Cortex of kidney (tissue), 1 donor: ENCODE measurements at places on chromosomes 2 and 18.

GRCh38 chr2:42340045-42340937, 20.7 kb downstream of the COX7A2L start:
- no peak for DNase-seq

DNA sequence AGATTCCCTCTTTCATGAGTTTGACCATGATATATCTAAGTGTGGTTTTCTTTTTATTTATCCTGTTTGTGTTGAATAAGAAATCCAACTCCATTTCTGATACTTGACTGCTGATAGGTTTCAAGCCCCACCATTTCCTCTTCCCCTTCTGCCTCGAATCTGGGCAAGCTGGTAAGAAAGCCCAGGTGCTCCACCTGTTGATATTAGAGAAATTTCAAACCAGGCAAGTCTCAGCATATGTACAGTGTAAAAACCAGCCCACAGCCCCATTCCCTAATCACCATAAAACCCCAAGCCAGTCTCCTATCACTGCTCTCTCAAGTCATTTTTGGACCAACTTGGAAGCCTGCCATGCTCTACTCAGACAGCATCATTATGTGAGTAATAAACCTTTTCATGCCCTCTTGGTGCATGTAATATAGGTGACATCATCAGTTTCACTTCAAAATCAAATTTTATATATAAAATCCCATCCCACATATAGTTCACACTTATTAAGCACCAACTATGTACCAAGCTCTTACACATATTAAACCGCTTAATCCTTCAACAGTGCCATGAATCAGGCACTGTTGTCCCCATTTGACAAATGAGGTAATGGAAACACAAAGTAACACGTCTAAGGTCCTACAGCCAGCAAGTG, 46.6 kb downstream of the SMAD2 start:
- no peak for DNase-seq

GRCh38 chr2:69188182-69188900, 175.4 kb downstream of the ANTXR1 start:
- no peak for DNase-seq

DNA sequence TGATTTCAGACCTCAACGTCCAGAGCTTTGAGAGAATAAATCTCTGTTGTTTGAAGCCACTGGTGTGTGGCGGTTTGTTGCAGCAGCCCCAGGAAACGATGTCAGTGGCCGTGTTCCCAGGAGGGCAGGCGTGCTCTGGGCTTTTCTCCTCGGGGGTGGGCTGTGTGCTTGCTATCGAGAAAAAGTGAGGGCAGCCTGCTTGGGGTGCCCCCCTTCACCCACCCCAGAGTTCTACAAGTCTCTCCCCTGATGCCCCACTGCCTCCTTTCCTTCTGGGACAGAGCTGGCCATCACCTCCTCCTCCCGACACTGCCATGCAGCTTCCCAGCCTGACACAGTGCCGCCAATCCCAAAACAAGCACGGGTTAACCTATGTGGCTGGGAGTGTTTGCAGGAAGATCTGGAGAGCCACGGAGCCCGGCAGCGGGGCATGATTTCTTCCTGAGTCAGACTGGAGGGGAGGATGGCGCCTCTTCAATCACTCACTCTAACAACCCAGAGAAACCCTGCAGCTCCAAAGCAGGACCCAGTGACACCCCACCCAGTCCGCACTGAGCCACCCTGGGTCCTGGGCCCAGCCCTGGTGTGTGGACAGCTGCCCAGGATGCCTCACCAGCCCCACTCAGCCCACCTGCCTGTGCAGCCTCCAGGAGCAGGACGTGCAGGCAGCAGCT, 213.7 kb upstream of the RAB6C start:
- DNase-seq, result no peak

DNA sequence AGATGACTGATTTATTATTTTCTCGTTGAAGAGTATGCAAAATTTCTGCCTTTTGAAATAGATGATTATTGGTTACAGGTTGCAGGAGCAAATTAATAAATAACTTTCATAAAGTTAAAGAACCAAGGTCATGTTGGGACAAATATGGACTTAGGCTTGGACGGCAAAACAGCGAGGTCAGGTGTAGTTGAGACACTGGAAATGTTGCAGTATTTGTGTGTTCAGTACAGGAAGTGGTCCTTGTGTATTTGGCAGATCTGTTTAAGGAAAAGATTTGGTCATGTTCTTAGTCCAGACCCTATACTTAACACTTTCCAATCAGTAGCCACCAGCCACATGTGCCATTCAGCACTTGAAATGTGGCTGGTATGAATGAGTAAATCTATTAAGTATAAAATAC, 486.5 kb downstream of the TDRD15 start:
- DNase-seq, result no peak

DNA sequence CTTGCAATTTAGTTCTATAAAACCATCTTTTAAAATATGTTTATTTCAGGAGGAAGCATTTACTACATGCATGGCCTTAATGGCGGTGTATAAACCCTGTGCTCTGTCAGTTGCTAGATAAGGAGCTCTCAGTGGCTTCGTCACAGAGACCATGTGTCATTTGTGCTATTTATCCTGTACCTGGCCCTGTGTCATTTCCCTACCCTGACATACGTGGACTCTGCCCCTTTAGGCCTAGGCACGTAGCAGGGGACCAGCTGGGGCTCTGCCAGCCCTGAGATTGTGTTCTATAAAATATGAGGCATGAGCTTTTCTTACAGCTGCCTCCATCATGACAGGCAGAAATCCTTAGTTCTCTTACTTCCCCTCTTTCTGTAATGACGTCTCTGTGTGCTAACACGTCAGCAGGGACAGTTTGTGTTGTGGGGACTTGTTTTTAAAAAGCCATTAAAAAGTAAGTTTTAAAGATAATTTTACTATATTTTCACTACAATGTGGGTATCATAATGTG, 88.0 kb downstream of the ITGB1BP1 start:
- DNase-seq, result no peak

DNA sequence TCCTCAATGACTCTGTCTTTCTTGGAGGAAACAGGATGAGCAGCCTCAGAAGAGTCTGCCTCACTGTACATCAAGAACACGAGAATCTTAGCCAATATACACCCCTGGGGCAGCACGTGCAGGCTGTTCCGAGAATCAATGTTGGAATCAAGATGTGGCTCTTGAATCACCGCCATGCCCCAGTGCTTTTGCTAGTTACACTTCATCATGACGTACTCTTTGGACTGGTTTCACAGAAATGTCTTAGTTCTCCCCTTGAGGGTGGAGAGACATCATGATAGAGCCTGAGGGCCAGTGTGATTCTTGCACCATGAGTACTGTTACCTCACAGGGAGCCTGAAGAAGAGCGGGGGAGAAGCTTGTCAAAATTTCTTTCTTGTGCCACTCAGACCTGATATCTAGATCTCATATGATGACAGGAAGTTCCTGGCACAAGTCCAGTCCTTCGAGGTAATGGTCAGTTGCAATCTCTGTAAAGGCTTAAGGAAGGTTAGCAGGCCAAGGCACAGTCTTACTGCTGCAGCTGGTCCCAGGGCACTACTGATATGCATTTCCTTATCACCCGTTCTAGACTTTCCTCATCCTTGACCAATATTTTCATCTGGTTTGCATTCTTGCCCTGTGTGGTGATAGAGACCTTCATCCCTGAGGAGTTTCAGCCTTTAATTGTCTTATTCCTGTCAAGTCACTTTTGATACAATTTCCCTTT, 28.2 kb upstream of the STAT4 start:
- DNase-seq, result no peak

GRCh38 chr2:218344090-218344754, 12.4 kb upstream of the CATIP start:
- DNase-seq, result no peak

DNA sequence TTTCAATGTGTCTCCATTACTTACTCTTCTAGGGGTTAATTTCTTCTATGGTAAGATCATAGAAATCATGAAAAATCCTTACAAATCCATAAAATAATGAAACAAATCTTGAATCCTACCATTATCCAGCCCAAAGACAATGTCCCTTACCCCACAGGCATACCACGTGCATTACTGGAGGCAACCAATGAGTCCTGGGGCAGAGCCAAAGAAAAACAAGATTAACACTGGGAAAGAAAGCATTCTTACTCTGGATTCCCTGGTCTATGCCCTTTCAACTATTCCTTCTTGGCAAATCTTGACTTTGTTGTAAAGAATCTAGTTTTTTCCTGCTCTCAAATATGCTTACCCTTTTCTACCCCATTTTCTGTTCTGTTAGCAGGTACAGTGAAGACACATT, 3.1 kb upstream of the GALNT1 start:
- DNase-seq, result no peak

DNA sequence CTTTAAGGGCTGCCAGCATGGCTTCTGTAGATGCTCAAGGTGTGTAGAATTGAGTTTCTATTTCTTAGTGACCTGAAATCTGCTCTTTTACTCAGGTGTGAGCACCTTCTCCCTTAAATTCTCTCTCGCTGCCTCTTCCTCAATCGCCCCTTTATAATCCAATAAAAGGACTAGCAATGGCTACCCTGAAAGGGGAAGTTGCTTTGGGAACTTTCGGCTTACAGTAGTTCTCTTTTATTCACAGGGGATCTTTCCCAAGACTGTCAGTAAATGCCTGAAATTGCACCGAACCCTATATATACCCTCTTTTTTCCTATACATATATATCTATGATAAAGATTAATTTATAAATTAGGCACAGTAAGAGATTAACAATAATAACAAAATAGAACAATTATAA, 121.8 kb downstream of the ACTR3 start:
- DNase-seq, result no peak

- no peak for DNase-seq
These were observed 13.0 kb downstream of the IL18R1 start for GRCh38 chr2:102368461-102369109.

DNA sequence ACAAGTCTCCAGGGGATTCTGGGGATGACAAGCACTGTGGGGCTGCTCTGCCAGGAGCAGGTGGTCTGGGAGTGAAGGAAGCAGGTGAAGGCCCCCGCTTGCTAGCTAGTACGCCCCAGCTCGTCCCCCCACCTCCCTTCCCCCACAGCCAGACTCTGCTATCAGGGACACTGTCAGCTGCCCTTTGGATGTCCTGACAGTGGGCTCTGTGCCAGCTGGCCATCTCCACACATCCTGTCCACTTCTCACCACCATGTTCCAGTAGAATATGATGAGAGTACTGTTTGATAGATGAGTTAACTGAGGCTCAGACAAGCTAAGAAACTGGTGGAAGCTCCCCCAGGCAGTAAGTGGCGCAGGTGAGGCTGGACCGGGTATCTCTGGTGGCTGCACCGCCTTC, 276.2 kb downstream of the CELF4 start:
- no peak for DNase-seq

GRCh38 chr18:312415-312814, 44.6 kb upstream of the THOC1 start:
- DNase-seq, result no peak

- no peak for DNase-seq
These were observed 1257.8 kb upstream of the NRXN1 start for GRCh38 chr2:52289741-52290140.

- no peak for DNase-seq
These were observed 139.1 kb downstream of the CYP26B1 start for GRCh38 chr2:72008608-72009007.

GRCh38 chr18:77369644-77370043, 120.0 kb downstream of the GALR1 start:
- DNase-seq, result no peak

DNA sequence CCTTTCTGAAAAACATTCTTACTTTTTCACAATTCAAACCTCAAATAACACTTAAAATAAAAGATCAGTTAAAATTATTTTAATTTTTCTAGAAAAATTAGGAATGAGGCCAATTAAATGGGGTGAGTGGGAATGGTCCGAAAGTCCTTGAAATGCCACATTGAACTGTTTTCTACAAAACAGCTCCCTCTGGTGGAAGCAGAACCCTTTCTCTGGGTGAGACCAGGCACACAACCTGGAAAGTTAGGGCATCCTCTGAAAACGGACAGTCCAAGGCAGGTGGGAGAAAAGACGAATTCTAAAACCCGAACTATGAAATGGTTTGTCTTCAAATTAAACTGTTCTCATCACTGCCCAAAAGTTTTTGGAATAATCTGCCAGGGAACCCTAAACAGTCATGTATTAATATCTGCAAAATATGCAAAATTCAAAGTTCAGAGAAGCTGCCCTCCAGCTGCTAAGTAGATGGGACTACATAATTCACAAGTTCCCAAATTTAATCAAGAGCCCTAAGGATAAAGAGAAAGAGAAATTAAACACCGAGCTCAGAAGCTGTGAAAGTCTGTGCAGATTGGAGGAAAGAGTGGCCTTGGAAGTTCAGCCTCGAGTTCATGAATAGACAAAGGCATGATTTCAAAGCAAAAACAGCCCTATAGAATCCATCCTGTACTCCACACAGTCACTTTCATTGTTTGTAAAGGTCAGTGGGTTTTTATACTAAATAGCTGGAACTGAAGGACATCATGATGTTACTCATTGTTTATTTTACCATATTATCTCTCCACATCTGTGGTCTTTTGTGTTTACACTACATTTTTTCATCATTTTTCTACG, 108.3 kb downstream of the PIEZO2 start:
- DNase-seq, result no peak

GRCh38 chr2:96138179-96139145, at the start of gene ASTL:
Gene ASTL, minus strand, starts transcription at chr2:96138502. Its CDS starts 66 bp downstream, at chr2:96138436.
- DNase-seq, result no peak

DNA sequence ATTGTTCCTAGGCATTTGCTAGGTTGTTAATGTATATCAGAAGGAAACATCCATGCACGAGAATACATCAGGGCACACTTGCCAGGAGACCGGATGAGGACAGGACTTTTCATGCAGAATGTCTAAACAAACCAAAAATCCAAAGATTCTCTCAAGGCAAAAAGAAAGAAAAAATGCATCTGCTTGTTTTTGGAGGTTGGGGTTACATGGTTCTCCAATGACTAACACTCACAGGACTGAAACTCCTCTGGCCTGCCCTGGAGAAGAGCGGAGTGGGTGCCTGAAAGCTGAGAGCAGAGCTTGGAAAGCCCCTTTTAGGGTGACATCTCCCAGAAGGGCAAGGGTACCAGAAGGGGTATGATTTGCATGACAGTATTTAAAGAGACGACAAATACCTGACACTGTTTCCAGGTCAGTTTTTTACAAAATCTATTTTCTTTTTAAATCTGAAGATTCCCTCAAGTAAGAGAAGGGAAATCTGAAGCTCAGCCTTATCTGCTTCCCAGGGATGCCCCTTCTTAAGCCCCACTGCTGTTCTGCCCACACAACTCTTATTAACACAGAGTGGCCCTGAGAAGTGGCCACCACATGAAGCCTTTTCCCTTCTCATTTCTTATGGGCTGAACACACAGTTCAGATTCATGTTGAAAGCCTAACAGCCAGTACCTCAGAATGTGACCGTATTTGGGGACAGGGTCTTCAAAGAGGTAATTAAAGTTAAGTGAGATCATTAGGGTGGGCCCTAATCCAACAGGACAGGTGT, 216.4 kb downstream of the STK39 start:
- DNase-seq, result no peak

- DNase-seq, result no peak
These were observed 1044.1 kb upstream of the ZEB2 start for GRCh38 chr2:145563741-145564615.

- DNase-seq, result no peak
These were observed 4.4 kb downstream of the GCKR start for GRCh38 chr2:27501042-27501441.

GRCh38 chr18:59481436-59481835, 122.4 kb upstream of the LMAN1 start:
- no peak for DNase-seq
